NCI-H524 treated with DMSO at 0.1 percent for 48 hours (cell line): ENCODE measurements at places on chromosomes 7 and 10.

GRCh38 chr10:60235001-60235400, 154.7 kb downstream of the ANK3 start:
- DNase-seq, result no peak

DNA sequence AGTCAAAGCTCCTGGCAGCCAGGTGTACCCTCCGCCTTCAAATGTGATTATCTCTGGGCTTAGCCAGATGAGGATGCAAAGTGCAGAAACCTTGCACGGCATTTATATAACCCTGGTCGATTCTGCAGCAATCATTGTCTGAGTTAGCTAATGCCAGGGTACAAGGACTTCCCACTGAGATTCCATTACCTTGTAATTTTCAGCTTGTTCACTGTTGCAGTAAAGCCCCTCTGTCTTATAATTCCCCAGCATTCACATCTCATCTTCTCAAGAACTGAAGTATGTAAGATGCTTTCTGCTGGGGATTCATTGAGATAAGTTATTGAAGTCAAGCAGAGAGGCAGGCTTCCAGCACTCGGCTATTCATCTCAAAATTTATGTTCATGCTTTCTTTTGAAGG, 1090.6 kb upstream of the AUTS2 start:
- no peak for DNase-seq

- no peak for DNase-seq
Observed at GRCh38 chr7:158581440-158582088, 6.1 kb downstream of the PTPRN2 start.

DNA sequence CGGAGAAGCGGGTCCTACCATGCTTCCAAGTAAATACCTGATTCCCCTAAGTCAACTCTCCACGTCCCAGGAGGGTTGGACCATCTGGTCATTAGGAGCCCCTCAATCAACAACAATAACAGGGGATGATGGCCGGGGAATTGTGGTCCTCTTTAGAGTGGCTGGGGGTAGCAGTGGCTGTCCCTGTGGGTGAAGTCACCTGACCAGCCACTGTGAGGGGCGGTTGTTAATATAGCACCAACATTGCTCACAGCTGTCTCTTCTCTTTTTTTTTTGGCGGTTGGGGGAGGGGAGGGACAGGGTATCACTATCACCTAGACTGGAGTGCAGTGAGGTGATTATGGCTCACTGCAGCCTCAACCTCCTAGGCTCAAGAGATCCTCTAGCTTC, 67.9 kb downstream of the SPDYE5 start:
- DNase-seq, result no peak
